CD4-positive, alpha-beta T cell treated with Interleukin-12 subunit alpha and Interleukin-12 subunit beta, for 1 hour (primary cell): ENCODE measurements at places on chromosomes 5 and 9.

- no peak for DNase-seq
Observed at GRCh38 chr9:81804306-81804705, 115.0 kb upstream of the TLE1 start.

DNA sequence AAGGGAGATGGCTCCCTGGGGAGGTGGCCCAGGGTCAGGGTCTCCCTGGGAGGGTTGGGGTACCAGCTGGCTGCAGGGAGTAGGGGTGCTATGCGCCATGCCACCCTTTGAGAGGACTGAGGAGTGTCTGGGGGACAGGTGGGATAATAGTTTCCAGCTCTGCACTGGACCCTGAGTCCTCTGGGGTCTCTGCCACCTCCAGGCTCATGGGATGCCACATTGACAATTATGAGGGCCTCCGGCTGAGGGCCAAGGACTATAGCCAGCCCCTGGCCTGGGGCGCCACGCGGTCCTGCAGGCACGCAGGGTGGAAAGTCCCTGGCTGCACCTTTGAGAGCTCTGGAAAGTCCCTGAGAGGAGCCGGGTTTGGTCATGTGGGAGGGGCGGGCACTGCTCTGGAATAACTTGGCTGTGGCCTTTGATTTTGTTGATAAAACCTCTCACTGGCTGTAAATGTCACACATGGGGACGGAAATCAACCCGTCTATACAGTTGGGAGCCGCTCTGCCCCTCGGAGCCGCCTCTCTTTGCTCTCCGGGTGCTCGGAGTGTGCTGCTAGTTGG, 16.0 kb downstream of the TRAF2 start:
- peak; percentile 90 for DNase-seq

DNA sequence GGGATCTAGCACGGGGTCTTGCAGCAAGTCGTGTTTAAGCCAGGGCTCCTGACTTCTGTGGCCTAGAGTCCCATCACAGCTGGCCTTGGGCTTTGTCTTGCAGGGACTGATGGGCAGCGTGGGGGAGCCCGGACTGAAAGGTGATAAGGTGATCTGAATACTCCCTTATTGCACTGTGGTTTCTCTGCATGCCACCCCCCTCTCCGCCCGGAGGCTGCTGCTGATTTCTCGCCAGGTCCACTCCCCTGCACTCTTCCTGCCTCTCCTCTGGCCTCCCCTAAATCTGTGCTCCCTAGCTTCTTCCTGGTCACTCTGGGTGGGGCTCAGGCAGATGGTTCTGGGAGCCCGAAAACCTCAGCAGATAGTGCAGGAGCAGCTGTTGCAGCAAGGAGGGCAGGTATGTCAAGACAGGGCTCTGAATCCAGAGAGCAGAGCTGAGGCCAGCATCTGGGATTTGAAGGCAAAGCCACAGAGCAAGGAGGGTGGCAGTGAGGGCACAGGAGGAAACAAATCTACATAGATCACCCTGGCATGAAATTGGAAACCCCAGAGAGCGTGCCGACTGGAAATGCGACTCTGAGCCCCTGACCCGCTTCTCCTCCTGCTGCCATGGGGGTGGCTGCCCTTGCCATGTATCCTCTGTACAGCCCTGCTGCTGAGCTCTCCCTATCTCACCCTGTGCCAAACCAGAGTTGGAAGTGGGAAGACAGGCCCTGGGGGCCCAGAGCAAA, 76.5 kb downstream of the COL27A1 start:
- DNase-seq = no peak

DNA sequence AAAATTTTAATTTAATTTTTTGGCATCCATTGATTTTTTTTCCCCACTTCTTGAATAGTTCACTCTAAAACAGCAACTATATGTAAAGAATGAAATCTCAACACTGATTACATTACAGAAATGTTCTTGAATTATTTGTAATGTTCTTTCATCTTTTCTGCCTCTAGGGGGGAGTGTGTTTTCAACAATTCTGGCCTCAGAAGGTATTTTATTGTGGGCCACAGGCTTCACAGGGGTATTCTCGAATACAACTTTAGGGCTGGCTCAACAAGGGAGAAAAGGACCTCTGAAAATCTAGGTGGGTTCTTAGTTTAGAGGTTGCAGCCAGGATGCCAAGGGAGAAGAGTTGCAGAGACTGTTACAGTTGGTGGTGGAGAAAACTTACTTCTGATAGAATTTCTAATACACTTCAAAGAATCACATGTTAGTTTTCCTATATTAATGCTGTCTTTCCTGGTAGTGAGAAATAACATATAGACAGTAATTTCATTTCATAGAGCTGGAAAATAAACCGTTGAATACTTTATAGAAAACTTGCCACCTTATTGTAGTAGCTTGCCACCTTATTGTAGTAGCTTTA, 3.6 kb upstream of the NPR3 start:
- DNase-seq = no peak

- no peak for DNase-seq
Observed at GRCh38 chr5:153938191-153938842, 100.4 kb downstream of the FAM114A2 start.

DNA sequence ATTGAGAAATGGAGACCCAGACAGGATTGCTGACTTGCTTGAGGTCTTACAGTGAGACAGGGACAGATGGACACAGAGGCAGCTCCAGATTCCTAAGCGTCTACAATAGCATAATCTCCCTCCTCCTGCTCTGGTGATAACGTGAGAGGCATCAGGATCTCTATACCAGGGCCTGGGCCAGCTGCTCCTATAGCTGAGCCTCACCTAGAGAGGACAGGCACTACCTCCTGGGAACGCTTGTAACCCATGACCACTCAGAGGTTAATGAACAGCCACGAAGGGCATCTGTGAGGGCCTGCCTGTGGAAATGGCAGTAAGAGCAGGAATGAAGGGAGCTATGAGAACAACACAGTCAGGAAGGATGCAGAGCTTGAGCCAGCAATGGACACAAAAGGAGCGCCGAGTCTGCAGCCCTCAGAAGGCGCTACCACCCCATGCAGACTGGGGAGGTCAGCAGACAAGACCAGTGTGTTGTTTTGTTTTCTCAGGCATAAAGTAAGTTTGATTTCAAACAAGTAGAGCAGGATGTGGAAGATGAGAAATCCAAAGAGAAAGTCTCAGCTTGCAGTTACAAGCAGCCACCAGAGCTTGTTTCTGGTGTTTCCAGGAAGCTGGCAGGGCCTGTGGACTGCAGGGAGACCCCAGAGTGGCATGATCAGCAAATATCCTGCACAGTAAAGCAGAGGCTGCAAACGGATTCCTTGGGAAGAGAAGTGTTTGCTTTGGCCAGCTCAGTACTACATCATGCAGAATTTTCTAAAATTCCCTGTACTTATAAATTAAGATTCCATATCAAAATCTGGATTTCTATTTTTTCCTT, 17.4 kb downstream of the ANKS6 start:
- no peak for DNase-seq

DNA sequence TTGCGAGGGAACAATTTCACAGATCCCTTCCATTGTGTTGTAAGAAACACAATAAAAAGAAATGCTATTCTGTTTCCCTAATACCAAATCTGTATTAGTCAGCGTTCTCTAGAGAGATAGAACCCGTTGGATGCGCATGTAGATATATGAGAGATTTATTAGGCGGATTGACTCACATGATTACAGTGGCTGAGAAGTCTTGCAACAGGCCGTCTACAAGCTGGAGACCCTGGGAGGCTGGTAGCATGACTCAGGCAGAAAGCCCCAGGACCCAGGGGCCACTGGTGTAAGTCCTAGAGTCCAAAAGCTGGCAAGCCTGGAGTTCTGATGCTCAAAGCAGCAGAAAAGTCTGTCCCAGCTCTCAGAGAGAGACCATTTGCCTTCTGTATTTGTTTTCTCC, 18.4 kb upstream of the IL17B start:
- DNase-seq = no peak

GRCh38 chr9:105270711-105271110, 26.3 kb downstream of the SLC44A1 start:
- DNase-seq = no peak

DNA sequence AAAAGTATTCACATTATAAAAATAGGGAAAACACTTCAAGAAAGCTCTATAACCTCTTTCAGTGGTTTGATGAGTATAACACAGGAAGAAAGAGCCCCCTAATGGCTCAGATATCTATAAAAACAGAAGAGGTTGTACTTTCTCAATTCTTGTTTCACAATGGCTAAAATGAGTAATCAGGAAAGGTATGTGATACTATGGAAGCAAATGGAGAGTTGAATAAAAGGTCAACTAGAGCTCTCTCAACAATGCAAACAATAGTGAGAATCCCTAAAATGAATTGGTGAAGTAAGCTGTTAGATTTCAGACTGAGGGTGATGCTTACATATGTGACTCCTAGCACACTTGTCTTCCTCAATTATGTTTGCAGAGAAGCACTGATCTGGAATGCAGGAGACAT, 584.6 kb upstream of the CDH18 start:
- DNase-seq = no peak

GRCh38 chr5:172748341-172748843, 22.6 kb downstream of the DUSP1 start:
- DNase-seq = no peak

- no peak for DNase-seq
Observed at GRCh38 chr9:128226412-128226801, 23.2 kb downstream of the DNM1 start.

- no peak for DNase-seq
Observed at GRCh38 chr9:114516913-114517312, 11.6 kb upstream of the WHRN start.

DNA sequence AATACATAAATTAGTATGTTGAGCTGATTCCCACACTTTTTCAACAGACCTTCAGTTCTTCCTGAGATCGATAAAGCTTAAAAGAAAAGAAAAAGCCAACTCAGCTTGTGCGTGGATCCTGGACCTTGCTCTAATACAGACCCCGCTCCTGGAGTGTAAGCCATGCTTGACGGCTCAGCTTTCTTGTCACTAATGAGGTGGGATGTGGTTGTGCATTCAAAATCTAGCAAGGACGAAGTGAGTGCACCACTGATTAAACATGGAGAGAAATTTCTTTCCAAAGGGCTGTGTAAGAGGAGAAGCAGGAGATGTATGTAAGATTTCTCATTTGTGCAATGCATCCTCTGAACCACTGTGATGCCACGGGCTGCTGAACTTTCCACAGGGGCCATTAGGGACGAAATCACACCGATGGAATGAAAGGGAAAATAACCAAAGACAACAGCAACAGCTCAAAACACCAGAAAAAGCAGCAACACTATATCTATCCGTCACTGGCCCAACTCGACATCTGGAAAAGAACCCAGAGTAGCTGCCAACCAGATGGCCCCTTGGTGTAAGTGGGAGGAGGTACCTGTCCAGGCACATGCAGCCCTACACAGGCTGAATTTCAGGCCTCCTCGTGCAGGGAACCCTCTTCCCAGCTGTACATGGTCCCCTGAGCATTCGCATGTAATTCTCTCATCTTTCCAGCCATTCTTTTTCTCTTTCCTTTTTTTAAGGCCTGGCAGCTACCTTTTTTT, 178.9 kb downstream of the SREK1 start:
- DNase-seq = no peak

- no peak for DNase-seq
Observed at GRCh38 chr5:119347991-119348390, 7.8 kb upstream of the TNFAIP8 start.

GRCh38 chr9:89357331-89358197, 39.3 kb downstream of the SECISBP2 start:
- no peak for DNase-seq

DNA sequence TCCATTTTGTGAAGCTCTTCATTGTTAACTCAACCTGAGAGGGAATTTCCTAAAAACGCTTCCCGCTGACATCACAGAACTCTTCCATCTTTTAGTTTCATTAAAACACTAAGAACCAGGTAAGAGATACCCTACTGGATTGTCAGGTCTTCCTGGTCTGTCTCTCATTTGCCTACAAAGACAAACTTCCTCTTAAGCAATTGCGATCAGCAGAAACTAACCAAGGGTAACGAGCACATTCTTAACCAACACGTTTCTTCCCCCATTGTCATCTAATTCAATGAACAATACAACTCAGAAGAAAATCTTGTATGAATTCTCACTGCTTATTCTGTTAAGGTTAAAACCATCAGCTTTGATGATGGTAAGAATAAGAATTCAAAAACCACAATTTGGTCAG, 6.6 kb downstream of the FBXW11 start:
- DNase-seq = no peak

DNA sequence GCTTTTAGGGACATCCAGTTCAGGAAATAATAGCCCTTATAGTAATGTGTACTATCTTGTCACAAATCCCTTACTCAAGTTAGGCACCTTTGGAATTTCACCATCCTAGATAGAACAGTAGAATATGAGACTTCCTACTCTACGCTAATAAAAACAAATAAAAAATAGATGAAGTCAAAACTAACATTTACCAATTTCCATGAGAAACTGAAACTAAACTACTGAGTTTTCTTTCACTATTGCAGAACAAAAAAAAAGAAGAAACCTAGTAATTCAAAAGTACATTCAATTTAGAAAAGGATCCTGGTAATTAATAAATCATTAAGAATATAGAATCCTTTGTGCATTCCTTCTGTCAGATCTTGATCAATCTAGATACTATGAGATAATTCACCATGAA, 14.0 kb downstream of the STARD4 start:
- DNase-seq = no peak

GRCh38 chr9:136961279-136962065, 9.4 kb downstream of the LCN12 start:
- no peak for DNase-seq

GRCh38 chr5:1304033-1304432, 9.2 kb upstream of the TERT start:
- DNase-seq = no peak
